ENCODE measurements at places on chromosomes 7 and 10.

DNA sequence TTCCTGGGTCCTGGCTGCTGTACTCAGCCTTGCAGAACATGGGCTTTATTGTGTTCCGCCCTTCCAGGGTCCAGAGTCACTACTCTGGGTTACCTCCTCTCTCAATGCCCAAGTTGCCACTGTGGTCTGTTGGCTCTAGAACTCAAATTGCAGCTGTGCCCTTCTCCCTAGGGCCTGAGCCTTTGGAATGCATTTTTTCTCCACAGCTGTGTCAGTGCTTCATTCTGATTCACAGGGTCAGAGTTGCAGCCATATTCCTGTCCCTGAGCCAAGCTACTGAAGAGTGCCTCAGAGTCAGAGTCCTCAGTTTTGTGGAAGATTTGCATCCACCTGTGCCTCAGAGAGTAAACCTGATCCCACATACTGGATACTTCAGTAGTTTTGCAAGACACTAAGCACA is 167.5 kb downstream of the ITGB1 start:
- DNase-seq = no peak

- DNase-seq = no peak
Observed at GRCh38 chr7:37690206-37690605, 6.6 kb downstream of the GPR141 start.

DNA sequence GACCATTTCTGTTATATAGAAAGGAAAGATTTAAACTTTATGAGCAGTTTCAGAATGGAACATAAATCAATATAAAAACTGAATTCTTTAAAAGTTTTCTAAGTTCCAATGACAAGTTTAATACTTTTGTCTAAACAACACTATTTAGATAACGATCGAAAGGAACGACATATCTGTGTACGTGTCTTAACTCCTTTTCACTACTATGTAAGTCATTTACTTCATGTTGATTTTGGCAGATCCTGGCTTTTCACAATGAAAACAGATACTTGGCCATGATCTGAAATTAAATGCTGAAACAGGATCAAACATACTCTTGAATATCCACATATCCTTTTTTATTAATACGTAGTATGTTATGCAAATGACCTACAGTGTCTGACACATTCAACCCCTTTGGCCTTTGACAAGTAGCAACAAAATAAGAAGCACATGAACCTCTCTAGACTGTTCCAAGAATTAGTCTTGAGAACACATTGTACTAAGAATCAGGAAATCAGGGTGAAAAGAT is 41.9 kb downstream of the RNLS start:
- DNase-seq = no peak

DNA sequence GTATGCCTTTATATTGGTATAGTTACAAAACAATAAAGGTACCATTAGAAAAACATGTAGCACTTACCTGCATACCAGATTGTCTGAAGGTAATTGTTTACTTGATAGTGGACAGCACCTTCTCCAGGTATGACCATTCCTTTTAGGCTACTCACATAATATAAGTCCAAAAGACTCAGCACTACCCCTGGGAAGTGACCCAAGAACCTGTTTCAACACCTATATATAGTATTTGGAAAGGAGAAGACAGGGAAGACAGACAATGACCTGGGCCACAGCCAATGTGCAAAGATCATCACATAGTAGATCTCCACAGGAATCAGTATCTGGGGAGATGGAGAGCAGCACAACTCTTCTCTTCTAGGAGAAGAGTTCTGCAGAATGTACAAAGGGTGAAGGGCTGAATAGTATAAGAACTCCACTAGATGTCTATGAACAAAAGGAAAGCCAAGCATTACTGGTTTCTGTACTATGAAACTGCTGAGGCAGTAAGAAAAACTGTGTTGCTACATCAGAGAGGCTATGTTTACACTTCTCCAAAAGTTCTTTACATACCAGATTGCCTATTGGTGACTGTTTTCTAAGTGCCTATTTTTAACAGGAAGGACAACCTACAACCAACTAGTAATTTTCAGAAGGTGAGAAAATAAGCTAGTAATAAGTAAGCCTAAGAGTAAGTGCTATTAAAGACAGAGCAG is 159.2 kb downstream of the BTAF1 start:
- DNase-seq = no peak

GRCh38 chr10:77774940-77775391 is 137.4 kb upstream of the KCNMA1 start:
- no peak for DNase-seq

- no peak for DNase-seq
Observed at GRCh38 chr7:51068401-51068800, 248.2 kb downstream of the COBL start.

DNA sequence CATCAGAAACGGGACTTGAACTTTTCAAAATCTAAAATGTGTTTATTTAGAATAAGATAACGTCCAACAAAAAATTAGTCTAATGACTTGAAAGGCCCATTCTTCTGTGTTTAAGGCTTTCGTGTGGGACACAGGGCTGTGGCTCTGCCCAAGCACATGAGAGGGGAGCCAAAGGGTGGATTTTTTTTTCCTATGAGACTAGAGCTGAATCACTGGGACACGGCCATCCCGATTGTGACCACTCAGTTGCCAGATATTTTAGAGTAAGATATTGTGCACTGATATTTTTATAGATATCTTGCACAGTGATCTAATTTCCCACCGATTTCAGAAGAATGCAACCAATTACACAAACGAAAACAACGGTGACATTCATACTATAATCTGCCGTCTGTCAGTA is 99.9 kb downstream of the ANK3 start:
- DNase-seq = no peak

- no peak for DNase-seq
Observed at GRCh38 chr10:50248062-50248461, 3.3 kb downstream of the ASAH2 start.

- no peak for DNase-seq
Observed at GRCh38 chr7:32158751-32159745, 88.8 kb upstream of the PDE1C start.

DNA sequence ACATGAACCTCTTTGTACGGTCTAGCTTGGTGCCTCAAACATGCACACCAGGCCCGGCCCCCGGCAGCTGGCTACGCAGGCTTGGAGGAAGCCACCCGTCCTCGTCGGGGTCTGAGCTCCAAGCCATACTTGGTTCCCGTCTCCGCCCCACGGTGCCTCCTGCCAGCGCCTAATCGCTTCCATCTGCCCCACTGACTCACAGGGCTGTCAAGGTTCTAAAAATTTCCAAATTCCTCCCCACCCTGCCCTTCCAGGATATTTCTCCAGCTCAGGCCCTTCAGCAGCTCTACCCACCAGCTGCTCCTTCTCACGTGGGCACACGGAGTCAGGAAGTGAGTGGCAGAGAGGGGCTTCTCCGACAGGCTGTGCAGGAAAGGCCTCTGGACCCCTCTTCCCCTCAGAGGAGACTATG is 38.8 kb downstream of the TMEM270 start:
- no peak for DNase-seq

- DNase-seq = no peak
Observed at GRCh38 chr7:153472516-153472915, 579.7 kb upstream of the DPP6 start.

DNA sequence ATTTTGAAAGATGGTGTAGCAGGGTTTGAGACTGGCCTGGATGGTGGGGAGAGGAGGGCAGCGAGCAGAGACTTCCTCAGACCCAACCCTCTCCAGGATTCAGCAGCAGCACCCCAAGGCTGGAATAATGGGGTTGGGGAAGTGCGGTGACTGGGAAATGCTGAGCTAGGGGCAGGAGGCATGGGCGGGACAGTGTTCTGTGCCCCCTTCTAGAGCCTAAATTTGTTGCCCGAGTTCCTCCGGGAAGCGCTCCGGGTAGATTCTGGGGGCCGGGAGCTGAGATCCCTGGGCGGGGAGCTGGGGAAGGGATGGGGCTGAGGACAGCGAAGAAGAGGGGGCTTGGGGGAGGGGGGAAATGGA is at the start of gene CHAT:
TSS of gene CHAT (plus strand) at position 156 of the 360 bp plus-strand sequence. CDS start at position 309, 153 bp downstream.
- DNase-seq = no peak

DNA sequence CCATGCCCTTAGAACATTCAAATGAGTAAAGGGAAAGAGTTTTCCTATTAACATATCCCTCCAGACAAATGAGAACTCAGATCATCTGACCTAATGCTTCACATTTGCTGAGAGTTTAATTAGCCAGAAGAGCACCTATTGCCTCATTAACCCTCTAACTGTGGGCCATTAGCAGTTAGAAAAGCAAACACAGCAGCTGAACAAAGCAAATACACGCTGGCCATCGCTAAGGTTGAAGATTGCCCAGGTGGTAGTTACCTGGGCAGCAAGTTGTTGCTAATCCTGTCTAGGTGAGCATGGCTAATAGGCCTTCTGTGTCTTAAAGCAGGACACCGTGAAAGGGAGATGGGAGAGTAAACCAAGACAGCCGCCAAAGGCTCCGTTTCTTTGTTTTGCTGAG is 49.9 kb upstream of the UCN3 start:
- DNase-seq = no peak

GRCh38 chr10:71525721-71526120 is 129.0 kb downstream of the CDH23 start:
- no peak for DNase-seq

DNA sequence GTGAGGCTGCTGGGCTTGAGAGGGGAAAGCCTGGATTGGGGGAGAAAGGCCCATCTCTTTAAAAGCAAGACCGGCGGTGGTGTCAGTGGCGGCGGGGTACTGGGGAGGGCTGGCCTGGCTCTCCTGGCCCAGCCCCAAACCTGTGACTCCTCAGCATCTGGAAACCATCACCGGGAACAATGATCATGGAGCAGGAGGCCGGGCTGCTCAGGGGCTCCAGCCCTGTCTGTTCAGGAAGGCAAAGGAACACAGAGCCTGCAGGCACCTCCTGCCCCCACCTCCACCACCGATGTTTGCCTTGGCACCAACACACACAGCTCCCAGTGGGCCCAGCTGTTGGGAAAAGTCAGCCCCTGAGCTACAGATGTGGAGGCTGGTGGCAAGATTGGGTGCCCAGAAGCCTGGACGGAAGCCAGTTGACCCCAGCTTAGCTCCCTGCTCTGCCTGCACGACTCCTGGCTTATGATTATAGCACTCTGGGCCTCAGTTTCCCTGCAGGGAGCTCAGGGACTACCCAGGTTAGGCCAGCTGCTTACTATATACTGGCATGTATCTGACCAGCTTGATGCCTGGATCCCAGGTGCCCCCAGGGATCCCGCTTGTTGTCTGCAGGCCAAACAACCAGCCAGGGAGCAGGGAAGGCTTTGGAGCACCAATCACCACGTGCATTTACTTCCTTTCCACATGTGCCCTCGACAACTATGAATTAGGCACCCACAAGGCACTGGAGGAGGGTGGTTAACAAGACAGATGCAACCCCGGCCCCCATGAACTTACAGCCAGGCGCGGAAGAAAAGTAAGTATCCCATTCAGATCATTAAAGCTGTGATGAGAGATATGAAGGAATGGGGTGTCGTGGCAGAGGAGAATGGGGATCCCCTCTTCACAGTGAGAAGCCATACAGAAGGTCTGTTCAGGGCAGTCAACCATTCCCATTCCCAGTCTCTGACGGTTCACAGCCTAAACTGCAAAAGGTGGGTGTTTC is 37.3 kb downstream of the ZCCHC24 start:
- no peak for DNase-seq

- no peak for DNase-seq
Observed at GRCh38 chr7:35316549-35316948, 62.6 kb upstream of the TBX20 start.

DNA sequence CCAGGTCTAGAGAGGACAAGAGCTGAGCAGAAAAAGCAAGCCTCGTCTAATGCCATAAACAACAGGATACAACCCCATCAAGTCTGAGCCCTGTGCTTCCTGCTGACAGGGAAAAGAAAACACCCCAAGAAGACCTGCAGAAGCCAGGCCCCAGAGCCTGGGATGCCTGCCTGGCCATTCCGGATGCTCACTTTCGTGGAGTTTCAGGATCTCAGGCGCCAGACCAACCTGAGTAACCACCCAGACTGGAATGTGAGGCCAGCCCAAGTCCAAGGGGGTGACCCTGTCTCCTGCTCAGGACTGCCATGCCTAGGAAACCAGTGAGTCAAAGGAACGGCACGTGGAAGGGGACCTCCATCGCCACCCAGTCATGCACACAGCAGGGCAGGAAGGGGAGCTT is 74.3 kb downstream of the PLXNA4 start:
- DNase-seq = no peak

- DNase-seq = no peak
Observed at GRCh38 chr10:128734161-128734560, 607.9 kb upstream of the MKI67 start.

DNA sequence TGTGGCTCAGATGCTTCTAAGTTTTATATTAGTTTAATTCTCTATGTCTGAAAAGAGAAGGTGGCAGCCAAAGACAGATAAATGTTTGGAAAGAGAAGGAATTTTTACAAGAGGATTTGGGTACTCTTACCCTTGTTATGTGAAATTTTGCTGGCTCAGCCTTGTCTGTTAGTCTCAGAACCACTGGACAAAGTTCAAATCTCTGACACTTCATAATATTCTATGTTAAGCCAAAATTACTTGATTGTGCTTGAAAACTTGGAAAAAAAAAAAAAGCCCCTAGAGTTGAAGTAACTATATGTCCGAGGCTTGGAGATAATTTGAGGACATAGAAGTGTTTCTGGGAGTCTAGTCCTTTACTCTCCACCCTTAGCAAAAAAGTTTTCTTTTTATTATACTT is 1079.3 kb upstream of the LRRTM3 start:
- DNase-seq = no peak

GRCh38 chr7:155860461-155860839 is 48.2 kb upstream of the SHH start:
- DNase-seq = no peak

- DNase-seq = no peak
Observed at GRCh38 chr7:108492742-108493141, 33.2 kb downstream of the PNPLA8 start.

GRCh38 chr7:26991796-26992195 is 104.0 kb downstream of the HOXA1 start:
- no peak for DNase-seq

DNA sequence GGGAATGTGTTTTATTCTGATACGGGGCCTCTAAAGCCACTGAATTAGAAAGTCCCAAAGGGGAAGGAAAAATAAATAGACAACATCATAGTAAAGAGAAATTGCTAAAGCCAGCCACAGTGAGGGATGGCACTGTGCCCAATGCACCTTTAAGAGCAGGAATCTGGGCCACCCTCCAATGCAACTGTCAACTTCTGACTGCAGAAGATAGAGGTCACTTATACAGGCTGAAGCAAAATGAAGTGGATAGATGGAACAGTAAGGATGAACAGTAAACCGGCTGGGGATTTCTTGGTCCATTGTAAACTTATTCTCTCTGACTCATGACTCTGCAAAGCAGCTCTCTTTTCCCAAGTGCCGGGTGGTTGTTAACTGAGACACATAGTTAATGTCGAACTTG is 54.0 kb upstream of the KCNIP2 start:
- DNase-seq = no peak
